ENCODE measurements at places on chromosomes 6 and 20.

DNA sequence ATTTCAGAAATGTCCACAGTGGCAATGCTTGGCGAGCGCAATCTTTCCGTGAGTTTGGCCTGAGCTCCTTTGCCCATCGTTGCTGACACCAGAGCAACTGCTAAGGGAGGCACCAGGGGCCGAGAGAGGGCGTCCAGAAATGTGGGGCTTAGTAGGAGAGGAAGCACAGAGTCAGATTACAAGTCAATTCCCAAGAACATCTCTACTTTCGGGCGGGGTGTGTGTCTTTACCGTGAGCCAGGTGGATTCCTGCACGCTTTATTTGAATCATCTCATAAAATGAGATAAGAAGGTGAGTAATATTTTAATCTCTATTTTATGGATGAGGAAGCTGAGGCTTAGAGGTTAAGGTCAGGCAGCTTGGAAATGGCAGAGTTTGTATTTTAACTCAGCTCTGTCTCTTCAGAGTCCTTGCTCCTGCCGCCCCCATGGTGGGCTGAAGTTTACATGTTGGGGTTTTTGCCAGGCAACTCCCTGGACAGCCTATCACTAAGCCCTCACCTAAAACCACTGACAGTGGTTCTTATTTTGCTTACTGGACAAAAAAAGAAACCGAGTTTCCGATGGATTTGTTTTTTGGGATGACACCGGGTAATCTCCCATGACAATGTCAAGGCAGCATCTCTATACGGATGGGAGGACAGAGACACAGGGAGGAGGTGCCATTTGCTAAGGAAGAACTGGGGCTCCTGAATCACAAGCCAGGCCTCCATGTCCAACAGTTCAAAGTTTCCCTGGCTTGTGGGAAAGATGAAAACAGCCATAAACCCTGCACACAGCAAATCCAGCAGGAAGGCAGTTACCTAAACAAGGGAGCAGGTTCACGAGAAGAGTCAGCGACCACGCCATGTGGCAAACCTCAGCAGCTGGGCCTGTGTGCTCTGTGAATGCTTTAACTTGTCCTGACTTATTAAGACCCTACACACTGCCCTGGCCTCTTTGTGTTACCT lies 112.6 kb upstream of the SLC24A3 start:
- DNase-seq: no peak

DNA sequence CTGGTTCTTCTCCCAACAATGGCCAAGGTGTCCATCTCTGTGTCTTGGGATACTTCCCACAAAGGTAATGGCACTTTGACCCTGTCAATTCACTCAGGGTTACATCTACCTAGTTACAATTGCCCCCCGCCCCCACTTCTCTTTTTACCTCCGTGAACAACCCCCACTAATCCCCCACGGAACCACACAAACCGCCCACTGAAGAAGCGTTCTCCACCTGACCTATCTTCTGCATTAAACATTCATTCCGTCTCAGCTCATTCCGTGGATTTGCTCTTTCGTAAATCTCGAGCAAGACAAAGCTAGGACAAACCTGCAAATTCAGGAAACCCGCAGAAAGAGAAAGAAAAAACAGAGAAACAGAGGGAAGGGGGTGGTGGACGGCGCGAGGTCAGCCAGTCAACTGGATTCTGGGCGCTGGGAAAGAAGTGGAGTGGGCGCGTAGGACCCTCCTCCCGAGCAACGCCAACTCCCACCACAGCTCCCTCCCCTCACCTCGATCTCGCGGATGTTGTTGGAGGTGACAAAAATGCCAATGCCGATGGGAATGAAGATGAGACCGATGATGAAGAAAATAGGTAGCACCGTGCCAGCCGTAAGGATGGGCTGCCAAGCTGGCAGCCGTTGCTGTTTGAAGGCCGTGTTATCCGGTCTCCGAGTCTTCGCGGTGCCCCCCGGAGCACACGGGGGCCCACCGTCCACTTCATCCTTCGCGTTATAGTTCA lies 523 bp downstream of the TMEM30A start:
- DNase-seq: no peak

DNA sequence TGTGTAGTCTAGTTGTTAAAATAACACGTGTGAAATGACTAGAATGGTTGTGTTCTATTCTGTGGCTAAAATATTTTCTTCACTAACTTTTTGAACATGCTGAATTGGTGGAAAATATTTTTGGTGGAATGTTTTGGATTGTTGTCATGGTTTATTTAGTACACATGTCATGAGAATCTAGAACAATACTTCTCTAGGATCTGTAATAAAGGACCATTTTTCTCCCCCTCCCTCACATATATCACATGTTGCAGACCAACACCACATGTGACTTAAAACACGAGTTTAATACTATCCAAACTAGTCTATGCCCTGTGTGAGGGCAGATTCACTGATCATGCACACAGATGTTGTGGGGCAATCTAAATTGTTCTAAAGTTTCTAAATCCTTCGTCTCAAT lies 29.2 kb downstream of the FIG4 start:
- DNase-seq: no peak

DNA sequence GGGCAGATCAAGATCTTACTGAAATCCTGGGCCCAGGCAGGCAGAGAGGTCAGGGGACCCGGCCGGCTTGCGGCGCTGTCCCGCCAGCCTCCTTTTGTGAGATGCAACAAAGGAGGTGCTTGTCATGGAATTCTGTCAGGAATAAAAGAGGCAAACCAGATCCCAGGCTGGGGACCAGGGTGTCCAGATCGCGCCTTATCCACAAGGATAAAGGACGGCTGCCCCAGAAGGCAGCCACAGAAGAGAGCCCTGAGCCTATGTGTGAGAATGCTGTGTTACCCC lies 42.6 kb upstream of the CDH22 start:
- DNase-seq: no peak

- no peak for DNase-seq
Measured at GRCh38 chr6:408599-409102, 17.1 kb downstream of the IRF4 start.

DNA sequence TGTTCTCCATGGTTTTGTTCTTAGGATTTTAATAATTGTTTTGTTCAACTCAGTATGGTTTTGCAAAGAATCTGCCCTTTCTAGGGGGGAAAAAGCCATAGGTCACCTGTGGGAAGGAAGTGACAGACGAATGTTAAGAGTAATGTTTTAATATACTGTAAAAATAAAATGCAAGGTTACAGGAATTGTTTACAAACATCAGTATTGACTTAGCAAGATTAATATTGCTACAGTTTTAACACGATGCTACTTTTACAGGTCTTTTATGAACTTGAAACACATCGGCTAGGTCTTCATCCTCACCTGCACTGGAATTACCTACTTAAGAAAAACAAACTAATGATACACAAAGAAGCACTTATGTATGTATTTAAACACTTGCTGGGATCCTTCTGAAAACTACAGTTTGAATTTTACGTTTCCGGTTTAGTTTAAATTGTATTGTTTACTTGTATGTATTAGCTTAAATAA lies 1.7 kb upstream of the NKX2-4 start:
- no peak for DNase-seq

DNA sequence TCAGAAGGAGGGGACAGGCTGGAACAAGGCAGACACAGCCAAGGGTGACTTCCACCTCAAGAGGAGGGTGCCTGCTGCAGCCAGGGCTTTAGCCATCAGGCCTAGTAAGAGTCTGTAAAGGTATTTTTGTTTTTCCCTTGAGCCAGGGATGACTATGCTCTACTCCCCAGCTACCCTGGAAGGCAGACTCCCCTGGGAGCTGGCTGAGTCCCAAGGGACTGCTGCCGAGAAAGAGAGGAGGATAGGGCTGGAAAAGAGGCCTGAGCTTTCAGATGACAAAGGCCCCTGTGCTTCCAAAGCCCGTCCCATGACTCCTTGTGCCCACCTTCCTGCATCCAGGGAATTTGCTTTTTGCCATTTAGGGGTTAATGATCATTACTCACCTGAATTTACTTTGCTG lies 14.0 kb upstream of the GSTA4 start:
- no peak for DNase-seq

DNA sequence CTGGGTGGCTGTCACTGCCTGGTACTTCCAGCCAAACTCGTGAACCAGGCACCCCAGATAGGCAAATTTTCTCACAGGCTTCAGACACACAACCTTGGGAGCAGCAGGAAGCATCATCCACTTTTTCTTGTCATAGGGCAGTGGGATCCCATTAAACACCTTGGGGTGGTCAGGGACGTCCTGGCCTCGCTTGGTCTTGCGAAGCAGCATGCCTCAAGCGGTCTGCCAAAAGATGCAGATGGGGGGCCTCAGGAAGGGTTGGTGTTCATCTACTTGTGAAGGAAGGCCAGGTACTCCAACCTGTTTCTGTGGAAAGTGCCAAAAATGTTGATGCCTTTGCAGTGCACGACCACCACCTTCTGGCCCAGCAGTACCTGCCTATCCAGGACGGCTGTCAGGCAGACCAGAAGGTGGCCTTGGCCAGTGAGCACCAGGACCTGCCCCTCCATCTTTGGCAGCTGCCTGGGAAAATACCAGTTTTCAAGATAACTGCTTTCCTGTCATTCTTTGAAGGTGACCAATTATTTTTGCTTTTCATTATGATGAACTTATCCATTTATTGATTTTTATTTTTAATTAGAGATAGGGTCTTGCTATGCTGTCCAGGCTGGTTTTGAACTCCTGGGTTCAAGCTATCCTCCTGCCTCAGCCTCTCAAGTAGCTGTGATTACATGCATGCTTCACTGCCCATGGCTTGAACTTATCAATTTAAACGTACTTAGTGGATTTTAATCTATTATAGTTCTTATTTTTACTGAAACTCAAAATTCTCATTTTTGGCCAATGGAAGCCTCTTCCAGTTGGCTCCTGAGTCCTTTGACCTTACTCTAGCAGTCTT lies 80.1 kb downstream of the MAN1A1 start:
- DNase-seq: no peak

GRCh38 chr6:69673298-69673697 lies 123.5 kb downstream of the LMBRD1 start:
- no peak for DNase-seq

GRCh38 chr6:37062424-37062823 lies 57.0 kb downstream of the FGD2 start:
- no peak for DNase-seq

Measured in activated CD8-positive, alpha-beta memory T cell treated with anti-CD3 and anti-CD28 coated beads for 1 hour (primary cell).